ENCODE measurements at places on chromosomes 4 and X.

GRCh38 chr4:113700602-113701150 is 60.9 kb downstream of the CAMK2D start:
- ATAC-seq: no peak

GRCh38 chrX:147891896-147892295 is 19.8 kb upstream of the FMR1 start:
- ATAC-seq: no peak

DNA sequence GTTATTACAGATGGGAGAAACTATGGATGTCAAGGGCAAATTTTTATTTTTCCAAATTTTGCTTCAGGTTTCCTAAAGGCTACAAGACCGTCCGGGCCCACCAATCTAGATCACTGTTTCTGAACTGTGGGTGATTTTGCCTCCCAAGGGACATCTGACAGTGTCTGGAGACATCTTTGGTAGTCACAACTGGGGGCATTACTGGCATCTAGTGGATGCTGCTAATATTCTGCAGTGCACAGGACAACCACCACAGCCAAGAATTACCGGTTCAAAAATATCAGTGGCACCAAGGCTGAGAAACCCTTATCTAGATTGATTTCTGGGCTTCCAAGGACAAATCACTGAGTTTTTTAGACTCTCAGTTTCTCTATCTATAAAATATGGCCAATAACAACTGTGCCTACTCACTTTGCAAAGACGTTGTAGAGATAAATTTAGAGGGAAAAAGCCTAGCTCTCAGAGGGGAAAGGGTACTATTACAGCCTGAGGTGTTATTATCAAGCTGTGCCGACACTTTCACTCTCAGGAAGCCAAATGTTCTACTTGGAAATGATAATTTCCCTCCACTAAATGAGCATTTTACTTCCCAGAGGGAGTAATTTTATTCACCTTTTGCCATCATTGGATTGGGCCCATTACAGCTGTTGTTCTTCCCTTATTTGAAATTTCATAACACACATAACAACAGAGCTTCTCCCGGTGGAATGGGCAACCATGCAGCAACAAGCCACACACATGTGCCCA is 442.1 kb downstream of the CENPC start:
- ATAC-seq: no peak

GRCh38 chrX:1443496-1444075 is 9.1 kb downstream of the ASMTL start:
- ATAC-seq: no peak

GRCh38 chr4:180234730-180235129 is 2008.5 kb upstream of the TENM3 start:
- no peak for ATAC-seq

DNA sequence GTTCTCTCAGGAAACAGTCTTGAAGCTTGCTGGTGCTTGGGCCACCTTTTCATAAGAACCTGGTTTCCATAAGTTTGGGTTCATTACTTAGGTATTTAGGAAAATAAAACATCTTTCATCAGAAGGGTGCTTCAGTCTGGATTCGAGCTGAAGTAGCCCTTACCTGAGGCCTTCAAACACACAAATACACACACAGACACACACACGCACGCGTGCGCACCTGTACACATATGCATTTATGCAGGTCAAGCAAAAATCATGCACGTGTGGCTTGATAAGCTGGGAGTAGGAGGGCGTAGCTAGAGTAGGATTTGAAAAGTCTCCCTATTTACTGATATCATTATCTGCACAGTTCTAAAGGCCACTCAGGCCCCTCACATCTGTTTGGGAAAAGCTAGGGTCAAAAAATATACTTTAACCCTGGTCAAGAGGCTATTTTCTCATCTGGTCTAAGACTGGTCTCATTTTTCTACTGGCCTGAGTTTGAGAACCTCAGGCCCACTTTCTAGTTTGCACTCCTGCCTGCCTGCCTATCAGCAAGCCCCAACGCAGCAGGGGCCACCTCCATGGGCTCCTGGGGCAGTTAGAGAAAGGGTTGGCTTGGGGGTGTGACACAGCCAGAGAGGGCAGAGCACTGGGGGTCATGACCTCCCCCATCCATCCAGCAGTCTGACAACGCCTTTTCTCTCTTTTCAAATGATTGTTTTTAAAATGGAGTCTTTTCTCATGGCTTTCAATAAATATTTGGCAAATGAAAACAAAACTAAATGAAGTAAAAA is 64.3 kb downstream of the RASL11B start:
- no peak for ATAC-seq

DNA sequence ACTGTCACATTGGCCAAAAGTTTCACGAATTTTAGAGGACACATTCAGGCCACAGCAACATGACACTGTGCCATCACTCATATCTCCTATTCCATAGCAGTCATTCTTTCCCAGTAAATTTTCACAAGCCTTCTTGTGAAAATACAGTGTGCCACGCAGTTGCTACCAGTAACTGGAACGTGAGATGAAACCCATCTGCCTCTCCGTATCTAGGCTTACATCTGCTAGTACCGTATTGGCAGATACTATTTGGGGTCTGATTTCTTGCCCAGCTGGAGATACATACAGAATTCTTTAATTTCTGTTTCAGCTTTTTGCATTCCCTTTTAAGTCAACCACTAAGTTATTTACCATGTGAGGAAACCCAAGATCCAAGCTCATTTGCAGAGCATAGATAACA is 8.7 kb upstream of the FAM241A start:
- no peak for ATAC-seq

DNA sequence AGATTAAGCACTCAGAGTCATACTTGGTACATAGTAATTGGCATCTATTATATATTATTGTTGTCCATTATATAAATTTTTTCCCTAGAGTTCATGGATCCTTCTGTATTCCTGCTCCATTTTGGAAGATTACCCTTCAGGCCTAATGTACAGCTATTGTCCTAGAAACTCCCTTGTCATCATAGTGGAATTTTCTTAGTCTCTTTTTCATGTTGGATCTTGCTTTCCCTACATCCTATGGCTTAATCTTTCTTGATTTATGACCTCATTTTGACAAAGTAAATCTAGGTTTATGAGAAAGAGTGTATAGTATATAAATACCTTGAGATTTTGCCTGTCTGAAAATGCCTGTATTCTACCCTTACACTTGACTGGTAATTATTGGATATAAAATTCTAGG is 22.1 kb downstream of the ARMCX4 start:
- ATAC-seq: no peak

GRCh38 chrX:131301155-131301554 is 12.0 kb upstream of the IGSF1 start:
- no peak for ATAC-seq

DNA sequence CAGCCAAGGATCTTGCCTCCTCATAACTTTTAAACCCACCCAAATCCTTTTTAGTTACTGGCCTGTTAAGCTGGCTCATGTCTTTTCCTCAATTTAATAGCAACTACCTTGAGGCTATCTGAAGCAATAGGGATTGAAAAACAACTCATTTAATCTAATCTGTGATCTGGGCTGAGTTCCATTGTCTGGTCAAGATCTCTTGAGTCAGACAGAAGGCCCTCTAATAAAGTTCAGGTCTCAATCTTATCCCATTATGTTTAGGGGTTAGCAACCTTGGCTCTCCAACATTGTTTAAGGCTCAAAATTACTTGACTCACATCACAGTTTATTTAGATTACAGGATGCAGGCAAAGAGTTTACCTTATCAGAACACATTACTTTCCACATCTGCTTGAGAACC is 436.1 kb downstream of the ANKRD50 start:
- ATAC-seq: no peak

DNA sequence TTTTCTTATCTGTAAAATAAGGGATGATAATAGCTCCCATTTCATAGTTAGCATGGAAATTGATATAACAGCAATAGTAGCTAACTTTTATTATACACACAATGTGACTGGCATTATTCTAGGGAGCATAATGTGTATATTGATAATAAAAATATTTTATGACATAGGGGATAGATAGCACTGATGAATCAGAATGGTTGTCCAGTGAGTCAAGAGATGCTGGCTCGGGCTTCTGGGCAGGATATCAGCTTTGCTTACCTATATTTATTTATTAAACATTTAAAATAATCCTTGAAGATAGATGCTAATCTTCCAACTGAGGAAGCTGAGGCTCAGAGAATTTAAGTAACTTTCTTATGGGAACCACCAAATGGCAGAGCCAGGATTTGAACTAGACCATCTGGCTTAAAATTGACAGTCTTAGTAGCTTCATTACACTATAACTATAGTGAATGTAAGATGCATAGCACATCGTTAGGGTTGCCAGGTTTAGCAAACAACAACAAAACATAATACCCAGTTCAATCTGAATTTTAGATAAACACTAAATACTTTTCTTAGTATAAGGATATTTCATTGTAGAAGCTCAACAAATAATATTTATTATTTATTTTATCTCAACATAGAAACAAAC is 2.7 kb downstream of the AFP start:
- ATAC-seq: no peak

- ATAC-seq: no peak
Observed at GRCh38 chr4:83285055-83285407, 433 bp upstream of the COQ2 start.

DNA sequence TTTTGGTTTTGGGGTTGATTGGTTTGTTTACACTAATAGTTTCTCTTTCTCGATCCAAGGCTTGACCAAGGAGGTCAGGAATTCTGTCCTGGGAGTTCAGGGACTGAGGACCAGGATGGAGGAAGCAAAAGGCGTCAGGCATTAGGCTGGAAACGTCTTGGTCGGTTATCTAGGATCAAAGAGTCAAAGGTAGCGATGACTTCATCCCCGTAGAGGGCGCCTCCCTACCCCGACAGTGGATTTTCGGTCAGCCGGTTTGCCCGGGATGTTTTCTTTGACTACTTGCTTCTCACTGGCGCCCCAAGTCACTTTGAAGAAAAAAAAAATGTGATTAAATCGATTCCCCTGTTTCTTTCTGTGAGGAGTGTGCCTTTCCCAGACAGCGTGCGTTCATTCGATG is 980 bp upstream of the FHDC1 start:
- no peak for ATAC-seq

DNA sequence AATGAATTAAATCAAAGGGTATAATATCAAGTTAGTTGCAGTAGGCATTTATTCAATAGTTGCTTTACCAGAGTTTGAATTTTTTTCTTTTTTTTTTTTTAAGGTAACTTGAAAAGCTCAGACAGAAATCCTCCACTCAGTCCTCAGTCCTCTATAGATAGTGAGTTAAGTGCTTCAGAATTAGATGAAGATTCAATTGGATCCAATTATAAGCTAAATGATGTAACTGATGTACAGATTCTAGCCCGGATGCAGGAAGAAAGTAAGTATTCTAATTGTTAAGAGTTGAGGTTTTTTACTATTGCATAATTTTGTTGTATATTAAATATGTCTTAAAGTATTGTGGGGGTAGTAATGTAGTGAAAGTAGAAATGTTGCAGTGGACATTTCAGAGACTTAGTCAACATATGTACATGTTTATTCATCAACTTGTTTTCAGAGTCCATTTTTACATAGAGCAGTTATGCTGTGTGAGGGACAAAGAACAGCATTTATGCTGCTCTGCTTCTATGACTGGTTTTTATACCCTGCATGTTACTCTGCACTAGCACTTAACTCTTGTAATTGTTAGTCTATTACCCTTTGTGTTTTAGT is 38.4 kb downstream of the SLAIN2 start:
- ATAC-seq: no peak

DNA sequence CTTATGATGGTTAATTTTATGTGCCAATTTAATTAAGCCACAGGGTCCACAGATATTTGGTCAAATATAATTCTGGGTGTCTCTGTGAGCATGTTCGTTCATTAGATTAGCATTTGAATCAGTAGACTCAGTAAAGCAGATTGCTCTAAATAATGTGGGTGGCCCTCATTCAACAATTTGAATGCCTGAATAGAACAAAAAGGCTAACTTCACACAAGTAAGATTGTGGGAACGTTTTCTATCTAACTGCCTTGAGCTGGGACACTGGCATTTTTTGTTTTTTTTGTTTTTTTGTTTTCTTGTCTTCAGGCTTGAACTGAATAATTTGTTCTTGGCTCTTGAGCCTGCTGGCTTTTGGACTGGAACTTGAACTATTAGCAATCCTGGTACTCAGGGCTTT is 292.4 kb upstream of the SPANXN4 start:
- no peak for ATAC-seq

DNA sequence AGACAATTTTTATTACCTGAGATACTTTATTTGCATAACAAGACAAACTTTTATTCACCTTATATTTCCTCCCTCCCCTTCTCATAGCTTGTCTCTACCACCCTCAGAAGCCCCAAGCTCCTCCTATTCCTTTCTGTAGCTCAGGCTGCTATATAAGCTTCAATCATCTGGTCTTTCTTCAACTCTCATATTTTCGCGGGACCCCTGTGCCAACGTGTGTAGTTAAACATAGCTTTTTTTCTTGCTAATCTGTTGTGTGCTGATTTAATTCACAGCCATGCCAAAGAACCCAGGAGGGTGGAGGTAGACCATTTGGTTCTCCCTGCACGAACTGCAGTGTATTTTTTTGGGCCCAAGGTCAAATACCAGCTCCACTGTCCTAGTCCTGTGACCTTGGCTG is 21.1 kb upstream of the CD38 start:
- no peak for ATAC-seq

DNA sequence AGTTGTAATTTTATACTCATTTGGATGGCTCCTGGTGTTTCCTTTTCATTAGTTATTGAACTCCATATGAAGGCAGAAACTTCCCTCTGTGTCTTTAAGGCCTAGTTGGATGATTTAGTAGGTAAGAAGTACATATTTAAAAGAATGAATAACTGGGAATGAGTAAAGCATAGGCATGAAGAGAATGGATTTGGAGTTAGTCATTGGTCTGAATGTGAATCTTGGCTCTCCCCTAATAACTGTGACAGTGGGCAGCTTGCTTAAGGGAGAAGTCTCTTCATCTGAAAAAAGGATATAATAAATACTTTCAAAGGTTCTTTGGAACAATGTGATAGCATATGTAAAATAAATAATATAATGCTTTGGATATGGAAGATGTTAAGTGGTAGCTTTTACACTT is 13.2 kb downstream of the SNX25 start:
- no peak for ATAC-seq

DNA sequence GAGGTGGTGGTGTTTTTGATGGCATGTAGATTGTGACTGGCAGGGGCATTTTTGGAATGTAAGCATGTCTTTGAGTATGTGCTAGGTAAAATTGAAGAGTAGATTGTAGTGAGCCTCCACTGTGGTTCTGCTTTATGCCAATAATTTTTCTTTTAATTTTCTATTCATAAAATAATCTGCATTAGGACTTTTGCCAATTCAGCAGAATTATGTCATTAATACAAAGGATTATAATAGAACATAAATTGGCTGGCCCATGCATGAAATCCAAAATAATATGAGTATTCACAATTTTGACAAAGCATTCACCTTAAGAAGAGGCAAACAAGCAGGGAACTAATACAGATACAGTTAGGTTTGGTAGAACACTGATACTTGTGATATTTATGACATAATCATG is 14.9 kb upstream of the TMPRSS11E start:
- ATAC-seq: no peak

GRCh38 chr4:36652857-36653256 is 371.4 kb downstream of the DTHD1 start:
- ATAC-seq: no peak

DNA sequence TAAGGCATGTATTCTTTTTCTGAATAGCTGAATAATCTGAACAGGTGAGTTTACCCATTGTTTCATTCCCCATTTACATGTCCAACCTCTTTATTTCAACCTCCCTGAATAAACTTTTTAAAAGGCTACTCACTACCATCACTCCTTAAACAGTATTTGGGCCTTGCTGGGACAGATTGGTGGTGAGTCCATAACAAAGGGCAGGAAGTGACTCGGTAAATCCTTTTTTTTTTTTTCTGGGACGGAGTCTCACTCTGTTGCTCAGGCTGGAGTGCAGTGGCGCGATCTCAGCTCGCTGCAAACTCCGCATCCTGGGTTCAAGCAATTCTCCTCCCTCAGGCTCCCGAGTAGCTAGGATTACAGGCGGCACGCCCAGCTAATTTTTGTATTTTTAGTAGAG is 23.4 kb upstream of the SEC24B start:
- no peak for ATAC-seq

Data from activated CD4-positive, CD25-positive, alpha-beta regulatory T cell treated with anti-CD3 and anti-CD28 coated beads, Interleukin-2, amount 50 U/mL, for 24 hours (primary cell).